MCF 10A (cell line): ENCODE measurements at places on chromosomes 13 and 19. TPM values are rescaled to one million over a fixed set of nuclear protein-coding genes. Genes with fewer than 3 reads are reported as not detected.

SMIM24 gene
- not detected in 2 replicates for total RNA-seq

GRCh38 chr13:91389186-91389585 is 9.2 kb upstream of the GPC5 start:
- no peak for DNase-seq

LSM14A gene
- total RNA-seq = 93.7 and 100 TPM in 2 replicates

GRCh38 chr19:39833464-39834286 is at the start of gene DYRK1B:
TSS of gene DYRK1B (minus strand) at chr19:39834162. CDS start at chr19:39831867, 2,295 bp downstream.
- DNase-seq = peak; percentile 92

DNA sequence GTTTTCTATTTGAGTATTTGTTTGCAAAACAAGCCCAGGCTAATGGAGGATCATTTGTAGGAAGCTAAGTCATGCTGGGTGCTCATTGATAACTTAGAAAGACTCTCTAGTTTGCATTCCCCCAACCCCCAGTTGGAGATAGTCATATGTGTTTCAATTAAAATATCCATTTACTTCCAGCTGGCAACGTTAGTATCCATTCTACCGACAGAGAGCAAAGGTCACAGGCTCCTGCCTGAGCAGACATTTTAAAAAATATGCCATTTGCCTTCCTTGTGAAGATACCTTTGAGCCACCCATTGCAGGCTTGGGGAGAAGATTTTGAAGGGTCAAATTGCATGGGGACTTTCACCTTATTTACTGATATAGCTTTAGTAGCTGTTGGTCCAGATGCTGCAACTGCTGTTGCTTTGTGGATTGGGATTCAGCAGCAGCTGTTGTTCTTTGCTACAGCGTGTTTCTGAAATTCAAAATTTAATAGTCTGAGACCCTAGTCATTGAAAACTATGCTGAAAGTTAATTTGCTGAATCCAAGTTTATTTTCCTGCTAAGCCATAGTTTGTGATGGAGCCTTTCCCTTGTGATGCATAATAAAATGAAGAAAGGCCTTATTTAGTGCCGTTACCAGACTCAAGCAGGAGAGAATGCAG is 335.1 kb downstream of the GPC6 start:
- no peak for DNase-seq

PDE4C gene
- 0.42 and 0.54 TPM in 2 replicates for total RNA-seq

DNA sequence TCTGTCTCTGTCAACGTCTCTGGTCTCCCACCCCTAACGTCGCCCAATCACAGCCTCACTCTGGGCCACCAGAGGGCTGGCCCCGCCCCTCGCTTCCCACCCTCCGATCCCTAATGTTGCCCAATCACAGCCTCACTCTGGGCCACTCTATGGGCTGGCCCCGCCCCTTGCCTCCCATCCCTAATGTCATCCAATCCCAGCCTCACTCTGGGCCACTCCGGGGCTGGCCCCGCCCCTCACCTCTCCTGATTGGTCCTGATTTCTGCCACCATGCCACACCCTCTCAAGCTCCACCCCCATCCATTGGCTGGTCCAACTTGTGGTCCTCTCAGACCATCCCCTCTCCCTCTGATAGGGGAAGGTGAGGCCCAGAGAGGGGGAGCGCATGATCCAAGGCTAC is 24.9 kb downstream of the CELF5 start:
- DNase-seq = no peak

GRCh38 chr19:15623711-15624318 is 8.8 kb downstream of the CYP4F8 start:
- no peak for DNase-seq

DNA sequence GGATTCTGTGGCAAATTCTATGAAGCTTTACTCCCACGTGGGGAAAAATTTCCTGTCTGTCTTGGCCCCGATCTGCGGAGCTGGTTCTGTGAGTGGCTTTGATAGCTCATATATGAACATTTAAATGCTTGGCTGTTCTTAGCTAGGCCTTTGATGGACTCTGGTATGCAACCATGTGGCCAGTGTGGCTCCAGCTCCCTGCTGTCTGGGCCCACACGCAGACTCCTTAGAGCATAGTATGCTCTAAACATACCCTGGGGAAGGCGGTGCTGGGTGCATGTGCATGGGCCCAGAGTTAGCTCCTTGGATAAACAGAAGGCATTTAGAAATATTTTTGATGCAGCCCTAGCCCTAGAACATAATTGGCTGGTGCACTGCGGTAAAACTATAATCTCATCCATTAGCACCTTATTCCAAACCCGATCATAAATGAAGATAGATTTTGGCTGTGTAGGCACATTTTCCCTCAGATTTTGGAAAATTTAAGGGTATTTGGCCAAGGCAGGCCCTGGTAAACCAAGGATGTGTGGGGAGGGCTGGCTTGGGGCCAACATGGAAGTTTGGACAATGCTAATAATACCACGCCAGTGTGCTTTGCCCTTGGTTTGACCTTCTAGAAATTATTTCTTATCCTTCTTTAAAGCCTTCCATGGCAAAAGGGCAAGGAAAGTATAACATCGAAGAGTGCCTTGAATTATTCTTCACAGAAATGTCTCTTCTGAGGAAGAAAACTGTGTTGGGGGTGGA is 153.5 kb downstream of the LMO7 start:
- DNase-seq = no peak

DNA sequence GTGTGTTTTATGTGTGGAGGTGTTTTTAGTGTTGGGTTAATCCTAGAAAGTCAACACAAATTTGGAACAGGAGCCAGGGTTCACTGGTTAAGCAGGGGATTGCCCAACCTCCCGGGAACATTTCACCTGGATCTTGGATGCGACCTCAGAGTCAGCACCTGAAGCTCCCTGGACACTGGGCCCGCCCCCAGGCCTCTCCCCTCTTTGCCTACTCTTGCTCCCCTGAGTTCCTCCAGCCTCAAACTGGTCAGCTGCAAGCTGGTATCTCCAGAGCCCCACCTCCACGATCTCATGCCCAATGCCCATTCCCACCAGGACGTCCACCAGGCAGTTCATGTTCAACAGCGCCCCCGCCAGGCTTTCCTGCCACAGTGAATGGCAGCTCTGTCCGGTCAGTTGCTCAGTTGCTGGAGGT is 9.7 kb downstream of the HSD17B14 start:
- peak; percentile 58 for DNase-seq

RFPL4A gene
- not detected in 2 replicates for total RNA-seq

ZNF546 gene
- 5.2 and 6.3 TPM in 2 replicates for total RNA-seq

TSSK6 gene
- 4.8 and 6.6 TPM in 2 replicates for total RNA-seq

DNA sequence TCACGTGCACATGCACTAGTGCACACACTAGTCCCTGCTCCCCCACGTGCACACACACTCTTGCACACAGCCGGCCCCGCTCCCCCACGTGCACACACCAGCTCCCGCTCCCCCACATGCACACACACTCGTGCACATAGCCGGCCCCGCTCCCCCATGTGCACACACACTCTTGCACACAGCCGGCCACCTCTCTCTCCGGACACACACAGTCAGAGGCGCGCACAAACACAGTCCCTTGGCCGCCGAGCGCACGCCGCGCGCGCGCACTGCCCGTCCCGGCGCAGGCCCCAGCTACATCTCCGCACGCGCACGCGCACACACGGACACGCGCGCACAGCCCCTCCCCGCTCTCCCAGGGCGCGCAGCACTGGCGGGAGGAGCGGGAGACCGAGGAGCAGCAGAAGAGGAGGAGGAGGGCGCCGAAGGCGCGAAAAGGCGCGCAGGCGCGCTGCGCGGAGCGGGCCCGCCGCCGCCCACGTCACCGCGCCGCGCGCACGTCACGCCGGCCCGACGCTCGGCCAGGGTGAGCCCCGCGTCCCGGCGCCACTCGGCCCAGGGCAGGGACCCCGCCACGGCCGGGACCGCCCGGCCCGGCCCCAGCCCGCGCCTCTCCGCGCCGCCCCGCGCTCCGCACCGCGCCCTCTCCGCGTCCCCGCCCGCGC is at the start of gene TFDP1:
Gene TFDP1, plus strand, starts transcription at position 549 of the 665 bp plus-strand sequence. CDS start 1,085 bp downstream, outside the sequence.
- peak; percentile 83 for DNase-seq

GRCh38 chr19:45424191-45425058 is 708 bp upstream of the ERCC1 start:
- DNase-seq = peak; percentile 98

DNA sequence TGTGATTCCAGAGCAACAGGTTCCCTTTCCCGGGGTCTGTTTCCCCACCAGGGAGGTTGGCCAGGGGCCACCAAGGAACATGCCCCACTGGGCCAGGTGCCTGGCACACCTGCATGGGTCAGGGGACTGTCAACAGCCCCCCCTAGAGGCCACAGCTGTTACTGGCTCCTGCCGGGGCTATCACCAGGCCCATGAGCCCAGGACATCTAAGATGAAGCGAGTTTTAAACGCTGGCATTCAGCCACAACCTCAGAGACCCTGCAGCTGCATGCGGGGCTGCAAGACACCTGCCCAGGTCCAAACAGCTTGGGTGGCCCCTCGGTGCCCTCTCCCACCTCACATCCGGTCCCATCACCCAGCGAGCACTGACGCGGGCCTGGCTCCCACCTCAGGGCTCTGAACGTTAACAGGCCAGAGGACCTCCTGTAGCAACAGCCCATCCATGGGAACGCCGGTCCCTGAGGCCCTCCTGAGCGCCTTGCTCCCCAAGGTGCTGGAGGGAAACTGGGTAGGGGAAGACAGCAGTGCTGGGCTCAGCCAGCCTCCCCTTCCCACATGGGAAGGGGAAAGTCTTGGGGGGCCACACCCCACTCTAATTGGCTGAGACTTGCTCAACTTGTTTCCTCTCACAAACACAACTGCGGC is 12.0 kb downstream of the KHSRP start:
- DNase-seq = peak; percentile 46

DNA sequence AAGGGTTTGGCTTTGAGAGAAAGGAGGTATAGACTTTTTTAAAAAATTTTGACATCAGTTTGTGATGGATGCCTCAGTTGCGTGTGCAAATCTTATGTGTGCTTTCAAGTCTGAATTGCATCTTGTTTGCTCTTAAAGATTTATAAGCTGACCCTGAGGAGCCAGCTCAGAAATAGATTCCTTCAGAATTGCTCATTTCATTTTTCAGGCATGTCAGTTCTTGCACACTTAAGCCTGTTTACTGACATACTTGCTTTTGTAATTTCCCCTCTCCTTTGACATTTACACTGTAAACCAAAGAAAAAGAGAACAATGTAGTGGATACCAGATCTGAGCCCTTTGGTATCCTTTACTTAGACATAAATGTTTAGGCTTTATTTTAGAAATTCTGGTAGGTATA is 87.6 kb downstream of the RNF17 start:
- peak; percentile 73 for DNase-seq

GRCh38 chr19:34193876-34194275 is 21.6 kb downstream of the LSM14A start:
- no peak for DNase-seq

- no peak for DNase-seq
These were observed 9.7 kb downstream of the MKNK2 start for GRCh38 chr19:2041433-2041682.
